ENCODE measurements at places on chromosomes 2 and 18. TPM values are rescaled to one million over a fixed set of nuclear protein-coding genes. Genes with fewer than 3 reads are reported as not detected.

Gene RESP18
- not detected for total RNA-seq

Gene MERTK
- total RNA-seq = 35.0 TPM

Gene CDH20
- total RNA-seq = not detected

Gene ZNF385B
- total RNA-seq = not detected

Gene REG1B
- total RNA-seq = not detected

Gene FSIP2
- 0.33 TPM for total RNA-seq

Gene SLC5A7
- not detected for total RNA-seq

Gene TSPYL6
- total RNA-seq = 0.10 TPM

Gene MBD1
- 65.4 TPM for total RNA-seq

Measured in vein endothelial cell (primary cell).